ENCODE measurements at places on chromosomes 6 and 20.
A peak's percentile ranks its signal among the peaks of the same experiment; 100 is the strongest.

DNA sequence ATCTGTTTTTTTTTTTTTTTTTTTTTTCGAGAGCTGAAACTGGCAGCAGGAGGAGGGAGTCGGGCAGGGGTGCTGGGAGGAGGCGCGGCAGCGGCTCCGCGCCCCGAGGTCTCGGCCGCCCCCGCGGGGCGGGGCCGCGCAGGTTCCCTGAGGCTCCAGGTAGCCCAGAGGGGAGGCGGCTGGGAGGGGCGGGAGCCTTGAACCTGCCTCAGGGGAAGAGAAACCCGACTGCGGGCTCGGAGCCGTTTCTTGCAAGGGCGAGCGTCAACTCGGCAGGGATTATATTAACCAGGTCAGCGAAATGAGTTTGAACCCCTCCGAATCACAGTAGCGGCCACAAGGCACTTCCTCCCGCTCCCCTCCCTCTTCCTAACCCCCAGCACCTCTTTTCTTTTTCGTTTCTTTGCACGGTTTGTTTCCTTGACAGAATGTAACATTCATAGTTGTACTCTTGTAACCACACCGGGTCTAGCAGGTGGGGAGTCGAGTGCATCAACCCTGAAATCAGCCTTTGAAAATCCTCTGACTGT lies 2.0 kb downstream of the MYB start:
- peak; percentile 87 for DNase-seq

GRCh38 chr20:58640446-58640845 lies 10.6 kb upstream of the STX16 start:
- no peak for DNase-seq

GRCh38 chr6:43263314-43264178 lies 20.3 kb downstream of the TTBK1 start:
- DNase-seq = peak; percentile 85

GRCh38 chr6:79001415-79001814 lies 76.6 kb downstream of the PHIP start:
- DNase-seq = no peak

- DNase-seq = no peak
Measured at GRCh38 chr6:111724039-111724438, 118.4 kb upstream of the TRAF3IP2 start.

GRCh38 chr6:16539086-16539931 lies 222.0 kb downstream of the ATXN1 start:
- no peak for DNase-seq

DNA sequence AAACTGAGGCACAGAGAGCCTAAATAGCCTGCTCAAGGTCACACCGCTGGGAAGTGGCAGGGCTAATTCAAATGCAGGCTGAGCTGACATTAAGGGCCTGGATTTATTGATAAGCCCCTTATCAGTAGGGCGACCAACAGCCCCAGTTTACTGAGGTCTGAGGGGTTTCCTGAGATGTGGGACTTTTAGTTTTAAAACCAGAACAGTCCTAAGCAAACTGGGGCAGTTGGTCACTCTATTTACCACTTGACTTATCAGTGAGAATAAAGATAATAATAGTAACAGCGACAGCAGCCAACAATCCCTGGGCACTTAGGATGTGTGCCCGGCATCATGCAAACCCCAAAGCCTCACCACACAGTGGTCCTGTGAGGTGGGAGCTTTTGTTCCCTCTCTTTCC lies 27.6 kb downstream of the PREX1 start:
- DNase-seq = no peak

DNA sequence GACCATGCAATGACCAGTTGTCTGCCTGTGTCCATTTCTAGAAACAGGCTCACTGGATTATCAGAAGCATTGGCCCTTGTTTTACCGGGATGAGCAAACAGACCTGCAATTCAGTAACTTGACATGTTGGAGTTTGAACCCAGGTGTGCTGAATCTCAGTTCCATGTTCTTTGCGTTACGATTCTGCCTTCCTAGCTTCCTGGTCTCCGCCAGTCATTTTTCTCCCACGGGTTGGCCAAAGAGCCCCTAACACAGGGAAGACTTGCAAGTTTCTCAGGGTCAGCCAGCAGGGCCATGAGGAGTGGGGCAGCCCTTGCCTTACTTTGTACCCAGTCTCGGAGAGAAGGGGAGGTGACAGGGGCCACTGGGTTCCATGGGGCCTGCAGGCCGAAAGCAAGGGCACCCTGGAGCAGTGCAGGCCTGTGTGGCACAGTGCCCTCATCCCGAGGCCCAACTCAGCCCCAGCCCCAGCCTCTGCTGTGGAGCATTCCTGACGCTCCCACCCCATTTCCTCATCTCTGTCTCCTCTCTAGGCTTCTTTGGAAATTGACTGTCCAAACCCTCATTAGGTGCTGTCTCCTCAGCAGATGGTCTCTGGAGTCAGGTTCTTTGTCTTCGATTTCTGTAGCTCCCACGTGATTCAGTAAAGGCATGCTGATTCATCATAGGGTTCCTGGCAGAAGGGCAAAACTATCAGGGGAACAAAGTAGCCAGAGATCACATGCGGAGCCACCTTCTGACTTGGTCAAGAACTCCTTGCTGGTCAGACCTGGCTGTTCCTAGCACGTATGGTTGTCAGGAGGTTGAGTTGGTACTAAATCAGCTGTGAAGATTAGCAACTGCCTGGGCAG lies 23.6 kb downstream of the CDS2 start:
- DNase-seq = no peak

DNA sequence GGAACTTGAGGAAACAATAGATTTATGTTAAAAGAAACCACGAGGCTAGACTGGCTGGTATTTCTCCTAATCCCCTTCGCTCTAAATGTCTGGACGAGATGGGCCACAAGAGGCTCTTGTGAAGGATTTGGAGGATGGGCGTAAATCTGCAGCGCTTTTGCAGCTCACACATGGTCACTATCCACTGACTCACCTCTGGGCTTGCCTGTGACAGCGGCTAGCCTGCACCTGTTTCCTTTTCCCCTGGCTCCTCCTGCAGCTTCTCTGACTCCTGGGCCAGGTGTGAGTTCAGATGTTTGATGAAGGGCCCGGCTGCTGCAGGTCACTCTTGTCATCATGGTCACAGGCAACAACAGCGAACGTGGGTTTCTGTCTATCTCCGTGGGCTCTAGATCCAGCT lies 629.4 kb downstream of the CBLN4 start:
- no peak for DNase-seq

GRCh38 chr6:107819217-107819616 lies 4.9 kb downstream of the SCML4 start:
- DNase-seq = peak; percentile 75

DNA sequence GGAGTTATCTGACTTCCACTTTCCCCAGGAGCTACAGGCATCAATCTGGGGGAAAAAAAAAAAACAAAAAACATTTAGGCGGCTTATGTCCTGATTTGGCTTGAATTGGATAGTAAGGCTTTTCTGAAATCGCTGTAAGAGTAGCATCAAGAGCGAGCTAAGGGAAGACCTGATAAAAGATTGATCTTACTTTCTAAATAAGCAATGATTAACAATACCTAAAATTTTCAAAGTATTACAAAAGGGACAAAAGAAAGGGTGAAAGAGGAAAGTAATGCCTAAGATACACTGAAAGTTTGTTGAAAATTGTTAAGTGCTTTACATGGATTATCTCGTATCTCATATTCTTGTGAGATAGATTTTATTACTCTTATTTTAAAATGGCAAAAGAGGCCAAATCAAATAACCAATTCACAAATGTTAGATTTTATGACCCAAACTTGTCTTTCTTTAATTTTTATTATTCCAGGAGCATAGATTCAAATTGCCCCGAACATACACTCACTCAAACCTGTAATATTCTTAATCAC lies 106.4 kb upstream of the PRSS16 start:
- no peak for DNase-seq

GRCh38 chr6:138250513-138251247 lies 32.4 kb upstream of the PBOV1 start:
- no peak for DNase-seq

GRCh38 chr6:42166444-42167141 lies 6.6 kb upstream of the GUCA1A start:
- DNase-seq = peak; percentile 78

DNA sequence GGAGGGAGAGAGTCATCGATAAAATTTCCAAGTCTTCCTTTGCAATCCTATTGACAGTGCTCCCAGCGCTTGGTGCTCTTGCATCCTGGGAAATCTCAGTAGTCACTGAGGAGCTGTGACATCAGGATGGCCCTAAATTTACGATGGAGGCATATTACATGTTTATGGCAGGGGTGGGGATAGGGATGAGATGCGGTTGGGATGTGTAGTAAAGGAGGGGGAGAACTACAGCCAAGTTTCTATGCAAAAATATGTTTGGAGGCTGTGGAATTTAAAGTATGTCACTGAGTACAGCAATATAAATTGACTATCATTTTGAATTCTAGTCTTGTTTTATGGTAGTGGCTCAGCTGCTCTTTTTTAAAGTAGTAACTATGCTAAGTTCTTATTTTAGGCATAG lies 544.9 kb downstream of the PKHD1 start:
- DNase-seq = no peak

DNA sequence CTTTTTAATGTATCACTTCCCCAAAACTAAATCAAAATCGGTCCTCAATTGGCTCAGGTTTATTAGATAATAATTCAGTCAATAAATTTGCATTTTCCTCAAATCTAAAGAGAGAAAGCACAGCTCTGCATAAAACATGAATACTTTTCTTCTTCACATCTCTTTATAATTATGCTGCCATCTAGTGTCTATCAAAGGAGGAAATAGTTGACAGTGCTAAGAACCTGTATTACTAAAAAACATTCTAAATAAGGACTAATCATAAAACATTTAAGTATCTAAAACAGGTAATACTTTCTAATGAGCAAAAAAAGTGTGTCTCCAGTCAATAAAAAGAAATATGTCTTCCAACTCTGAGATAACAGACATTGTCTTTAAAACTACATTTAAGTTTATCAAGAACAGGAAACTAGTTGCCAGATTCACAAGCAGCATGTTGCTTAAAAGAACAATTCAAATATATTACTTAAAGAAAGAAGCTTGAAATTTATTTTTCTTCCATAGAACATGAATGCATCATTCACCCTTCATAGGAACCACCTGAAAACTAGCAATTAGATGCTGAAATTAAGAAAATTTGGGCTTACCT lies 56.5 kb upstream of the DST start:
- no peak for DNase-seq

DNA sequence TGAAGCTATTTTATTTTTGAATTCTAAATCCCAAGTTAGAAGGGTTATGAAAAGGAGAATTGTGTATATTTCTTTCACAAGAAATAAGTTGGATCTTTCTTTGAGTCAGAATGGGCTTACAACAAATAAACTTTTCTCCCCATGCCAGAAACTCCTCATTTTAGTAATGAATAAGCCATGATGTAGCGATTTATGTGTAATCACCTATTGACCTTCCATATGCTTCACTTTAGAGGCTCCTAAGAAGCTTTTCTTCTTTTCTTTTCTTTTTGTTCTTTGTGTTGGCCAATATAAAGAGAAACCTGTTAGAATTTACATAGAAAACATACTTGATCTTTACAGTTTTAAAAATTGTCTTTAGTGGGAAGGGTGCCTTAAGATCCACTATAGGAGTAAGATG lies 370.2 kb downstream of the UTRN start:
- DNase-seq = no peak

DNA sequence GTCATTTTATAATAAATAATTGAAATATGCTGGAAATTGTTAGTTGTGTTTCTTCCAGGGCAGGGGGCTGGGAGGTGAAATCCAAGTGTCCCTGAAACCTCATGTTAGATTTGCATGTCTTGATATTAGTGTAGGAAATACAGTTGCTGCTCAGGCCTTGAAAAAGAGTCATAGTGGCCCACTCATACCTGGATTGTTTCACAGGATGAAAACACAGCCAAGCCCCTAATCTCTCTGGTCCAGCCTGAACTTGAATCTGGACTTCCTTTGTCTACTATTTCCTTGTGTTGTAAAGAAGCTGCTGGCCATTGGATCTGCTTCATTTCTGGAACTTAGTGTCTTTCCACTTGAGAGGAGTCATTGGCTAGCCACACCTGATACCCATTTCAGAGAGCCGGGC lies 108.8 kb upstream of the JARID2 start:
- DNase-seq = no peak

- DNase-seq = no peak
Measured at GRCh38 chr6:89385846-89386245, 26.2 kb downstream of the RRAGD start.

DNA sequence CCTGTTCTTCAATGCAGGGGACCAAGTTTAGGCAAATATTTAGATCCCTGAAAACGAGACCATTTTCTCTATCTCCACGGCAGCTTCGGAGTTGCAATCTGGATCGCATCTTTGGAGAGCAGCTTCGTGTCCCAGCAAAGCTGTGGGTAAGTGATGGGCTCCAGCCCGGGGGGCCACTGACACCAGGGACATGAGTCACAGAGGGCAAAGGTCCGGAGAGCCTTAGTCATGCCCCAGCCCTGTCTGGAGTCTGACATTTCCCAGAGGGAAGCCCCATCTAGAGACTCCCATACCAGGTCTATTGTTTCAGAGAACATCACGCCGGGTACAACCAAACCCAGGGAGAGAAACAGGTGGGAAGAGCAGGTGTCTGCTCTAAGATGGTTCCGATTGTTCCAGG lies 95.9 kb downstream of the NFATC2 start:
- DNase-seq = no peak

DNA sequence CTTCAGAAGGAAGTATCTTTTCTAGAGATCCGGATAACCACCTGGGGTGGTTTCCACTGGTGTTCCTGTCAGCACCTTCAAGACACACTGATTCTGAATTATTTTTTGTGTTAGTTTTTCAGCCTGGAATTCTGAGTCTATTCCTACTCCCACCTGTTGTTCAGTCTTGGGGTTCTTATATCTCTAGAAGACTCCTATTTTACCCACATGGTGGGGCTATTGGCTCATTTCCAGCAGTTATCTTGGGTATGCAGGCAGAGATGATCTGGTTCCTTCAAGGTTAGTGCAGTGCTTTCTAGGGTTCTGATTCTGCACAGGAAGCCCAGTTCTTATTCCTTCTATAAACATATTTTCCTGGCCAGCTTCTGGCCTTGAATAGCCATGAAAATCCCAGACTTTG lies 175.6 kb upstream of the PDE7B start:
- peak; percentile 57 for DNase-seq

GRCh38 chr6:16570221-16570553 lies 191.1 kb downstream of the ATXN1 start:
- DNase-seq = no peak

DNA sequence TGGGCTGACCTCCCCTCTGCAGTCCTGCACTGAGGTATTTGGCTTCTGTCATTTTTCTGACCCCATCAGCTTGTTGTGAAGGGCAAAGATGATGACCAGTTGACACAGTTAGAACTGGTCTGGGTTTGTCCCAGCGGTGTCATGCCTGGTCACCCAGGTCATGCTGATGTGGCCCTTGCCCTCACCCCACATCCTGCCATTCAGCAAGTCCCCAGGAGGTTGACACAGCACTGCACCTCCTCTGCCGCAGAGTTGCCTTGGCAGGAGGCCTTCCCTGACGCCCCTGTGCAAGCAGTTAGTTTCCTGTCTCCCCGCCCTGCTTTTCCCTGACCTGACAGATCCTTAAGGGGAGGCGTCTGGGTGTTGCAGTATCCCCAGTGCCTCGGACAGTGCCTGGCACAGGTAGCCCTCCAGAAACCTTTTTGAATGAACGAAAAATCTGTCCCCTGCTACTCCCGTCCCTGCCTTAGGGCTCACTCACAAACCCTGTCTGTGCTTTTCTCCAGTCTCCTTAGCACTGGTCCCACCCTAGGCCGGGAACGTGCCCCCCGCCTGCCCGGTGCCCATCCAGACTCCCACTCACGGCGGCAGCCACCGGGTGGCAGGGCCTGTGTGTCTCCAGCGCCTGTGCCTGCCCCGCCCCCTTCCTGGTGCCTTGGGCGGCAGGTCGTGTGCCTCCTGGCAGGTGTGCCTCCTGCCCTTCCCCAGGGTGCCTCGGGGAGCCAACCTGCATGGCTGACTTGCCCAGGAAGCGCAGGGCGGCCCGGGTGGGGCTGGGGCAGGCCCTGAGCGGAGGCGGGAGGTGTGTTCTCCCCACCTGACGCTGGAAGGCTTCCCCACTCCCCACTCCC lies 146.3 kb upstream of the RNF24 start:
- peak; percentile 39 for DNase-seq

Data from CD4-positive, alpha-beta T cell treated with Interleukin-6 for 4 hours (primary cell).